Activated CD8-positive, alpha-beta T cell treated with anti-CD3 and anti-CD28 coated beads, Interleukin-2, amount 10 ng/mL, durations not matched to agents 7 days and 5 days (primary cell): ENCODE measurements at places on chromosomes 1 and 21. TPM values are rescaled to one million over a fixed set of nuclear protein-coding genes. Genes with fewer than 3 reads are reported as not detected.

DNA sequence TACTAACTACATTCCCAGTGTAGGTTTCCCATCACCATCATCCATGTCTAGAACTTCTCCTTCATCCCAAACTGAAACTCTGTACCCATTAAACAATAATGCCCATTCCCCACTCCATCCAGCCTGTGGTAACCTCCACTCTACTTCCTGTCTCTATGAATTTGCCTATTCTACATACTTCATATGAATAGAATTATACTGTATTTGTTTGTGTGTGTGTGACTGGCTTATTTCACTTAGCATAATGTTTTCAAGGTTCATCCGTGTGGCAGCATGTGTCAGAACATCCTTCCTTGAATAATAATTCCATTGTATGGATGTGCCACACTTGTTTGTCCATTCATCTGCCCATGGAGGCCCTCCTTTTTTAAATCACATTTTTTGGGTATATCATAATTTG is 35.7 kb downstream of the ATP2B4 start:
- peak overlapping the region; percentile 60 for H3K27ac ChIP-seq
- DNase-seq: no peak

The CA6 gene
- 6.4 TPM for total RNA-seq

The MIXL1 gene
- not detected for total RNA-seq

GRCh38 chr21:29751473-29752185 is 188.2 kb downstream of the GRIK1 start:
- no peak overlapping the region for H3K4me3 ChIP-seq
- no peaks in the 10 kb centered on the region for H3K36me3 ChIP-seq
- H3K27me3 ChIP-seq: no peaks in the 10 kb centered on the region
- no peak for DNase-seq
- H3K27ac ChIP-seq: no peak overlapping the region

DNA sequence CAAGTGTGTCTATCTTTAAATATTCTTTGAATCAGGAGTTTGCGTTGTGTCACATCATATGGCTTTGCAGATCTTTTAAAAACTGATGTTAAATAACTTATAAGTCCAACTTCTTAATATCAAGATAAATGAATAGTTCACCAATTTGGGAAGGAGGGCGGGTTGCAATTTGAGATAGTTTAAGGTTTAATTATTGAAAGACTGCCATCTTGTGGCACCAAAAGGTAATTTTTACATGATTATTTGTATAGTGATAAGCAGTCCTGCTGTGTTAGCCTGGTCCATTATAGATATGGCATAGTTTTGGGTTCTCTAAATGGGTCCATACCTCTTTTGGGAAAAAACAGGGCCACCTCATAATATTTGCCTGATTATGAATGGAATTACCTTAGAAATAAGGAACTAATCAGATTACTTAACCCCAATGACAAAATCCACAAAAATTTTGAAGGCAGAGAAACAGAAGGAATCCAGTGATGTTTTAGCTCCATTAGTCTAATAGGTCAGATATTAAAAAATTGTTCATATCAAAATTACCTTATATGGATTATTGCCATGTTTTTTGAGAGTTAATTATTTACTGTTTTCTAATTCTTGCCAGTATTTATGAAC is 64.3 kb downstream of the PRKAA2 start:
- DNase-seq: no peak
- H3K36me3 ChIP-seq: no peaks in the 10 kb centered on the region
- no peak overlapping the region for H3K27ac ChIP-seq
- no peaks in the 10 kb centered on the region for H3K4me1 ChIP-seq
- H3K27me3 ChIP-seq: peaks cover 7% of the 10 kb centered on the region

GRCh38 chr1:226976276-226976977 is 36.3 kb downstream of the COQ8A start:
- no peak overlapping the region for H3K27ac ChIP-seq
- no peaks in the 10 kb centered on the region for H3K27me3 ChIP-seq
- H3K4me1 ChIP-seq: no peaks in the 10 kb centered on the region

The AMY1C gene
- not detected for total RNA-seq

The B3GALT5 gene
- not detected for total RNA-seq

DNA sequence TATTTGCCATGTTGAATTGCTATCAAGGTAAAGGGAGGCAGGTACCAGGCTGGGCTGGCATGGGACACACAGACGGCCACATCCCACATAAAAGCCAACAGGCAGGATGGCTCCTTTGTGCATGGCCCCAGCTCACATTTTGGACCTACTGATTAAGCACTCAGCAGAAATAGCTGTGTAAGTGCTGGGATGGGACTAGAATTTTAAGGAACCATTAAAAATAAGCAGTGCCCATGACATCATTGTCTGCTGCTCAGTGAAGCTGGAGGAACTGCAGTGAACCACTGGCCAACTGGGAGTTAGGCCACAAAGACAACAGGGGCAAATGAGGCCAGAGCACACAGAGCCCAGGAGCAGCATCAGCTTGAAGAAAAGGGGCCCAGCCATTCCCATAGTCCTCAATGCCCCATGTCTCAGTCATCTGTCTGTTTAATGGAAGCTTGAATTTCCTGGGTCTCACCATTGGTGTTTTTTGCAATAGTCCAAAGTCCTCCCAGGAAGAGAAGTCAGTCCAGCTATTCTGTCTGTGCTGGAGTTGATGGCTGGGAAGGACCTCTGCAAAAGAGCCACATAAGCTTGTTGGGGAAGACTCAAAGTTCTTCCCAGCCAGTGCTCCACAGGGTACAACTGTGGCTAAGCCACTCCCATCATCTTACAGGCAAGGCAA is 45.3 kb upstream of the TNR start:
- H3K27ac ChIP-seq: no peak overlapping the region
- DNase-seq: no peak
- H3K27me3 ChIP-seq: peaks cover 4% of the 10 kb centered on the region
- H3K4me1 ChIP-seq: no peaks in the 10 kb centered on the region
- no peak overlapping the region for H3K4me3 ChIP-seq

- peaks cover 8% of the 10 kb centered on the region for H3K4me1 ChIP-seq
- H3K27me3 ChIP-seq: no peaks in the 10 kb centered on the region
- H3K4me3 ChIP-seq: no peak overlapping the region
Observed at GRCh38 chr1:21916447-21917238, 20.5 kb downstream of the HSPG2 start.

The PRAMEF20 gene
- not detected for total RNA-seq

The HTR6 gene
- not detected for total RNA-seq

- no peak overlapping the region for H3K4me3 ChIP-seq
- no peaks in the 10 kb centered on the region for H3K4me1 ChIP-seq
- DNase-seq: no peak
- peaks cover 16% of the 10 kb centered on the region for H3K27me3 ChIP-seq
- H3K36me3 ChIP-seq: no peaks in the 10 kb centered on the region
Observed at GRCh38 chr1:115862403-115862802, 21.5 kb upstream of the NHLH2 start.

DNA sequence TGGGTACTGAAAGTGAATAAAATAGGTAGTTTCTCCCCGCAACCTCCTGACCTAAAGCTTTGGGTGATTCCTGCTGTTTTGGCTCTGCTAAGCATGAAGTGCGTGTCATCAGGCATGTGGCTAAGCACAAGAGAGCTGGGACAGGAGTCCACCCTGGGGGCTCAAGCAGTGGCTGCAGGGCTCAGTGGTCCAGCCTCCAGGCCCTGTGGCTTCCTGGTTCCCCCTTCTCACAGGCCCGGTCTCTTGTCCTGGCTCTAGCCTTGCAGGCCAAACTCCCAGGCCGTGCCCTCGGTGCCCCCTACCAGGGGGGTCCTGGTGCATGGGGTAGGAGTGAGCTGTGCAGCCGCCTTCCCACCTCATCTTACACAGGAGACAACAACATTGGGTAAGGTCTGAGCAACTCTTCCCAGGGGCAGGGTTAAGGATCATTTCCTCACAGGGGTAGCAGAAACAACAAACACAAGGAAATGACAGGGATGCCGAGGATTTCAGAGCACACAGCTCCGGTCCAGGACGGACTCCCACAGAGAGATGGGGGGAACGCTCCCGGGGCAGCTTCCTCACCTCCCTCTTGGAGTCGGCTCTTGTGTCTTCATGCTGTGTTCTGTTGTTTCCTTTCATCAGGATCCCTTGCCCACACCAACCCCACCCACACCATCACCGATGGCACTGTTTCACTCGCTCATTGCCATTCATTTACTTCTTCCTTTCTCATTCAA is 19.8 kb upstream of the SLC2A1 start:
- peaks cover 2% of the 10 kb centered on the region for H3K27me3 ChIP-seq
- no peaks in the 10 kb centered on the region for H3K36me3 ChIP-seq

GRCh38 chr1:226222686-226223085 is 778 bp upstream of the MIXL1 start:
- peaks cover 6% of the 10 kb centered on the region for H3K4me1 ChIP-seq
- no peak overlapping the region for H3K4me3 ChIP-seq
- no peak overlapping the region for H3K27ac ChIP-seq
- no peak for DNase-seq
- H3K27me3 ChIP-seq: peaks cover 23% of the 10 kb centered on the region
- H3K36me3 ChIP-seq: peaks cover 5% of the 10 kb centered on the region

- DNase-seq: no peak
- no peaks in the 10 kb centered on the region for H3K27me3 ChIP-seq
- no peaks in the 10 kb centered on the region for H3K4me1 ChIP-seq
- no peaks in the 10 kb centered on the region for H3K36me3 ChIP-seq
- H3K27ac ChIP-seq: no peak overlapping the region
Observed at GRCh38 chr1:218946147-218946546, 227.5 kb upstream of the LYPLAL1 start.

The SPRR1B gene
- total RNA-seq: not detected

GRCh38 chr1:241343956-241344355 is 13.0 kb downstream of the RGS7 start:
- no peaks in the 10 kb centered on the region for H3K4me1 ChIP-seq
- no peak overlapping the region for H3K27ac ChIP-seq
- no peaks in the 10 kb centered on the region for H3K36me3 ChIP-seq
- no peak overlapping the region for H3K4me3 ChIP-seq

DNA sequence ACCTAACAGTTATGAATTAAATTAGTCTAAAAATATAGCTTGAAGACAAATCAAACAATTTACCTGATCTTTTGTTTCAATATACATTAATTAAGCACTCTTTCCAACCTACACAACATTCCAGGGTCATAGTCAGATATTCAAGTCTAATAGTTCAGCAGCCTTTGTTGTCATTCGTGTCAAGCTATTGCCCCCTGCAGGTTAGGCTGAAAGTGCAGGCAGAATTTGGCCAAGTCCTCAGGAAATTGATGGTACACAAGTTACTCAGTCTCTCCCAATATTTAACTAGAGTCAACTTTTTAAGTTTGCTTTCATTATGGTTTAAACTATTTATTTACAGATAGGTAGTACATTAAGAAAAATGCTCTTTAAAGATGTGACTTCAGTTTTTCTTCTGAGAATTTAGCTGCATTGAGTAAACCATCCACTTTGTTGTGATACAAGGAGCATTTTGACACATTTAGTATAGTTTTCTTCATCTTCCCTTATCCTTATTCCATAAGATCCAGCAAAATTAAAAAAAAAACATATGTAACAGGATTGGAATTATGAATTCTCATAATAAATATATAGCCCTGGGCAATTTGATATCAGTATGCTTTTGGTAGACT is 130.3 kb upstream of the DPYD start:
- no peaks in the 10 kb centered on the region for H3K36me3 ChIP-seq
- peaks cover 32% of the 10 kb centered on the region for H3K4me1 ChIP-seq
- peaks cover 78% of the 10 kb centered on the region for H3K27me3 ChIP-seq
- no peak overlapping the region for H3K4me3 ChIP-seq

DNA sequence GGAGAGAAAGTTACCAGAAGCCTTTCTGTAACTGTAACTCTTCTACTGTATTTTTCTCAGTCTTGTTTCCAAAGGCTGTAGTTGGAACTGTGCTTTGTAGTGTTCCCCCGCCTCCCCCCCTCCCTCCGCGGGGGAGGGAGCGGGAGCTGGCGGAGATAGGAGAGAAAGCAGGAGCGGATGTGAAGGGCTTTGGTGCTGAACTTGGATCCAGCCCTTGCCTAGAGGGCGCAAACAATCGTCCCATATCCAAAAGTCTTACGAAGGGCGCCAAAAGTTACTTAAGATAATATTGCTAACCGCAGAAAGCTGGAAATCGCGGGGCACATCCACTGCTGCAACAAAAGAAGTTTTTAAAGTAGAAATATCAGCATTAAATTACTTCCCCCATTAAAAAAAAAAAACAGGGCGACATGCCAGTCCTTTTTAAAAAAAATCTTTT is 2.4 kb upstream of the NFIA start:
- no peak overlapping the region for H3K27ac ChIP-seq
- H3K4me3 ChIP-seq: no peak overlapping the region
- peaks cover 46% of the 10 kb centered on the region for H3K27me3 ChIP-seq
- DNase-seq: no peak
- peaks cover 44% of the 10 kb centered on the region for H3K4me1 ChIP-seq
